ENCODE measurements at places on chromosomes 1 and 21.

- no peak for DNase-seq
These were observed 408.8 kb downstream of the PCP4 start for GRCh38 chr21:40276001-40276400.

DNA sequence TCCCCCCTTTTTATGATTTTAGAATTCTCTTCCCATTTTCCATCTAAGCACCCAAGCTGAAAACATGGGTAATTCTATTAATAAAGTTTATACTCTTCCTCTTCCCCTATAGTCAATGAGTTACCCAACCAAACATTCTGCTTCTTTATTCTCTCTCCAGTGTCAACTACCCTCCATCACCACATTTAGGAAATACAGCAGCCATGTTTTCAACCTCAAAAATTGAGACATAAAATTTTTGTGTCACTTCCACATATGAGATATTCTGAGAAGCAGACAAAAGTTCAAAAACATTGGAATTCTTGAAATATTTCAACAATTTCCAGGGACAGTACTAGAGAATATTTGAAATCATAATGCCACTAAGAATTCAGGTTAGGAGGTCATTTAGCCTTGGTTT lies 64.8 kb upstream of the ATP1A1 start:
- no peak for DNase-seq

DNA sequence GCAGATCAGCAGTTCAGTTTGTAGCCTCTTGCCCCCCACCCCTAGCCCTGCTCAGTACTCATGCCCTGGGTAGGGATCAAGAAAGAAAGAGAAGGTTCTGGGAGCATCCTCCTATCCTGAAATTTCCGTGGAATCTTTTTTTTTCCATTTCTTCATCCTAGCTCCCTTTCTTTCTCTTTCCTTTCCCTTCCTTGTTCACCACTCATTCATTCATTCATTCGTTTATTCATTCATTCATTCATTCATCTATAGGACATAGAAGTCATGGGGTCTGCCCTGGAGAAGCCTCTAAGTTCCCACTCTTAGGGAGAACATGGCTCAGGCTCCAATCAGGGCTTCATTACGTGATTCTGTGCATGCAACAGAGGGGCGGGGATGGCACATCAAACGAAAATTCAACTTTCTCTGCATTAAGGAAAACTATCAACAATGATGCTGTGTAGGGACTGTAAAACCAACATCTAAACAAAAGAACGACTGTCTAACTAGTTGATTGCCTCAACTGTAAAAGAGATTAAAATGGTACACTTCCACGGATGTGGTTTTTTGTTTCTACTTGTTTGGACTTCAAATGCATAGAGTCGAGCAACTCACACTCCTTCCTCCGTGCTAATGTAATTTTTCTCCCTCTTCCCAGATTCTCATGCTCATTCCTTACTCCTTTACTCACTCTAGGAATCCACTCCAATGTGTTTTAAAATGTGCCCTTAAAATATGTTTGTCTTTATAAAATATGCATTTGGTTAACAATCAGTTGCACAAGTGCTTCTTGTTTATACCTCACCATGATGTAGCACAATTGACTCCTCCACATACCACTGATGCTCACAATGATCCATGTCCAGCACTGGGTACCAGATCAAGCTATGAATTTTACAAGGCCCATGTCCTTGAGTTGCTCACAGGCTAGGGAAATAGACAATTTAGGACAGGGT lies 101.2 kb upstream of the SLC2A1 start:
- DNase-seq: no peak

DNA sequence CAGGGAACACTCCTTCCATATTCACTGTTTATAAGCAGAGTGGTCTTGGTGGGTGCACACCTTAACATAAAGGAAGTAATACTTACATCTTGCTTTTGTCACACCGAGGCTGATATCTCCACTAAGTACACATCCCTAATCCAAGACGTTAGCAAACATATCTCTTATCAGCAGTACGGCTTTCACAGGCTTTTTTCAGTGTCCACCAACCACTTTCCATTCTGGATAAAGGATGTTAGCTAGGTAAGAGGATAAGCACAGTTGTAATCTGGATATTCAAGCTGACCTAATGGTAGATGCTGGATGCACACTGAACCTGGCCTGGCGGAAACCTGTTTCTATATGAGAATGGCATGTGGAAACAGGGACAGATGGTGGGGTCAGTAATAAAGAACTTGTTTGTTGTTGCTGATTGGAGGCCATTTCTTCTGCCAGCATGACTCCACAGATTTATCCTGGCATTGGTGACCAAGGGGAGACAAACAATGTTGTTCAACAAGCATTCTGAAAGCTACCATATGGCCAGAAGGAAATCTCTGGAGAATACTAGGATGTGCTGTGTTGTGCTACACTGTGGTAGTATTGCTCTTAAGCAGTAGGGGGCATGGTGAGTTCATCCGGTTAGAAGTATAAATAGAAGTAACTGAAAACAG lies 416.4 kb downstream of the PTBP2 start:
- DNase-seq: no peak

GRCh38 chr1:19484798-19485361 lies 459 bp downstream of the CAPZB start:
- DNase-seq: no peak

GRCh38 chr1:247054992-247055415 lies 23.6 kb downstream of the ZNF670 start:
- DNase-seq: no peak

- no peak for DNase-seq
These were observed 157.9 kb upstream of the NRIP1 start for GRCh38 chr21:15222707-15223106.

All from stimulated activated CD8-positive, alpha-beta memory T cell treated with anti-CD3 and anti-CD28 coated beads, Interleukin-12 subunit alpha, Interleukin-12 subunit beta, amount 100 ng/mL, for 1 hour (primary cell).